Stimulated activated CD8-positive, alpha-beta memory T cell treated with anti-CD3 and anti-CD28 coated beads, Interleukin-2, amount 100 ng/mL, for 1 hour (primary cell): ENCODE measurements at places on chromosomes 4 and X.

- no peak for DNase-seq
Measured at GRCh38 chrX:2159393-2159792, 341.4 kb downstream of the DHRSX start.

- no peak for DNase-seq
Measured at GRCh38 chrX:114584375-114584943, 573 bp downstream of the HTR2C start.

GRCh38 chr4:186061921-186062320 lies 7.0 kb upstream of the TLR3 start:
- no peak for DNase-seq

DNA sequence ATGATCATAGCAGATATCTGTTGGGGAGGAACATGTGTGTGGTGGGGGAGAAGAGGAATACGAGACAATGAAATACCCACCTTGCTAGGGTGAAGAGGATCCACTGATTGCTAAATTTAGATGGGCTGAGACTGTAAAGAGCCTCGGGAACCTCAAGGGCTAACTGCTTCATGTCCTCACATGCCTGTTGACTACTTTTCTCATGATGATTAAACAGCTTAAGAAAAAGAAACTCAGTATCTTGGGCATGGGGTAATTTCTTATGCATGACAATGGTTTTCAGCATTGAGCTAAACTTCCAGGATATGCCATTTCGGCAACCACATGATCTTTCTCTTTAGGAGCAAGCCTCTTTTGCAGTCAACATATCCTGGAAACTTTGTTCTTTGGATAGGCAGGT lies 3.9 kb upstream of the LNX1 start:
- no peak for DNase-seq

- DNase-seq = no peak
Measured at GRCh38 chr4:108042927-108043326, 53.2 kb downstream of the HADH start.

DNA sequence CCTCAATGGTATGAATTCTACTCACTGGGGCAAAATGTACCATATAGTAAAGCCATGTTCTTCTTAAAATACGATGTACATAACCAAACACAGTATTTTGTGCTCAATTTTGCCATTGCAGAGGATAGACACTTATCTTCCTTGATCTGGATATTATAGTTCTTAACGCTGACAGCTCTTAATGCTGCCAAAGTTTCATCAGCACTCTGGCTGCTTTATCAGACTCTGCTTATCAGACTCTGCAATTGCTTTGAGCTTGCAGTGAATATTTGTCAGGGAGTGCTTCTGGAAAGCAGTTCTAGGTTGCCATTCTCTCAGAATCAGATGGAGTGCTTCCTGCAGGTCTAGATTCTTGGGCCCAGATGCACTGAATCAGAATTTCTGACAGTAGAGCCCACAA lies 863.1 kb downstream of the CCSER1 start:
- no peak for DNase-seq

DNA sequence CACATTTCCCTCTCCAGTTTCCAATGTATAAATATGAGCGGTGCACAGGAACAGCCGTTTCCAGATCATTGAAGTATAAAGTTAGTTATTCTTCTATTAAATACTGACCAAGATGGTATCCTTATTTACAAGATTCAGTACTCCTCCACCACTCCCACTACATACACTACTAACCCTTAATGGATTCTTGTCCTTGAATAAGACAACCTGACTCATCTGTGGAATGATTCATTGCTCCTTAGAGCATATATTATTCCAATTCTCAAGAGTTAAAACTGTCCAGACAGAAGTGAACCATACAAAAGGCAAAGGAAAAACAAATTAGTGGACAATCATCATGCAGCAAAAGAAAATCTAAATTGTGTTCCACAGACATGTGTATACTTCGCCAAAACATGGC lies 373.3 kb downstream of the IDS start:
- no peak for DNase-seq

GRCh38 chr4:111519683-111520082 lies 625.6 kb upstream of the FAM241A start:
- DNase-seq = no peak

DNA sequence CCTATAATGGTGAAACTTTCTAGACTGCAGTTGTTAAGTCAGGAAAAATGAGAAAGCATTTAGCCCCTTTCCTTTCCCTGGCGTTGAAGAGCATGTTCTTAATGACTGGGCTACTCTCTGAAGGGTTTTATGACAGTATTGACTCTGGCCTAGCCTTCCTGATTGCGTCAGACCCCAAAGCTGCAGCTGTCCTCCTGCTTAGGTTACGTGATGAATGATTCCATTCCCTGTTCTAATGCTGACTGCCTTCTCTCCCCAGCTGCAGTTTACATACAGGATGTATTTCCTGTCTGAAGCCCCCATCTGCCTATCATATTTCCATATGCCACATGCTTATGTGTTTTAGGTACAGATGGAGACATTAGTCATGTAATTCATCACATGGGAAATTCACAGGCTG lies 105.8 kb upstream of the EGFL6 start:
- no peak for DNase-seq

- DNase-seq = no peak
Measured at GRCh38 chrX:87664381-87664780, 146.8 kb downstream of the KLHL4 start.

GRCh38 chr4:184666670-184667069 lies 17.1 kb downstream of the PRIMPOL start:
- DNase-seq = no peak

DNA sequence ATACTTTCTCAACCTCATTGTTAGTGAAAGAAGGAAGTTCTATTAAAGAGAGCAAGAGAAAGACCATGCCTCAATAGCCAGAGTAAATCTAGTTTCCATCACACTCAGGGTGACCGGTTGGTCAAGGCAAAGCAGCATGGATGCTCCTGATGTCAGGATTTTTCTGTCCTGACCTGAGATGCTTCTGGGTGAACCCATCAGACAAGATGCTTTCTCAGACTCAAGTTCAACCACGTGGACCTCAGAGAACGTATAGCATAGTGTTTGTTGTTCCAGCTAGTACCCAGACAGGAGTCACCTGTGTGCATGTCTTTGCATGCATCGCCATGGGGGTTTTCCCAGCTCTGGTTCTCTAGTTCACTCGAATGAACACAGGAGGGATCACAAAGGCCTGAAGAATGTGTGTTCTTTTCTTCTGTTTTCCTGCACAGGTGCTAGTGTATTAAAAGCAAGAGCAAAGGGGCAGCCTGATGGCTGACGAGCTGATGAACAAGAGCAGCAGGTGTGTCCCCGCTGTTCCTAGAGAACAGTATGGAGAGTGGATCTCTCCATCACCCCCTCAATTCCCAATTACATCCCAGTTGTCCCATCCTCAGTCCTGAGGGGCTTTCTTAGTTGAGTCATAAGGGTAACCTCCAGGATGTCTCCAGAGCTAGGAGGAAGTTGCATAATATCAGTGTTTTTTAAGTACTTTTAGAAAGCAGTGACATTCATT lies 110.5 kb upstream of the ENPP6 start:
- no peak for DNase-seq

GRCh38 chr4:158015241-158015640 lies 157.6 kb downstream of the GASK1B start:
- no peak for DNase-seq

- no peak for DNase-seq
Measured at GRCh38 chrX:39421006-39421405, 619.7 kb downstream of the MID1IP1 start.

DNA sequence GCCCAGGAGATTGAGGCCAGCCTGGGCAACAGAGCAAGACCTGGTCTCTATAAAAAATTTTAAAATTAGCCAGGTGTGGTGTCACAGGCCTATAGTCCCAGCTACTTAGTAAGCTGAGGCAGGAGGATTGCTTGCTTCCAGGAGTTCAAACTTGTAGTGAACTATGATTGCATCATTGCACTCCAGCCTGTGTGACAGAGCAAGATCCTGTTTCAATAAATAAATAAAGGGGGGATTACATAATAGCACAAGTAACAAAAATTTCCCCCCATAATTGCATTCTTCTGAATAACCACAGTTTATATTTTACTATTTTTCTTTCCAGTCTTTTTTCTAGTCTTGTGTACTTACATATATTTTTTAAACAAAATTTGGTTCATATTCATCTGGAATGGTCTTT lies 135.6 kb downstream of the CHIC2 start:
- no peak for DNase-seq

DNA sequence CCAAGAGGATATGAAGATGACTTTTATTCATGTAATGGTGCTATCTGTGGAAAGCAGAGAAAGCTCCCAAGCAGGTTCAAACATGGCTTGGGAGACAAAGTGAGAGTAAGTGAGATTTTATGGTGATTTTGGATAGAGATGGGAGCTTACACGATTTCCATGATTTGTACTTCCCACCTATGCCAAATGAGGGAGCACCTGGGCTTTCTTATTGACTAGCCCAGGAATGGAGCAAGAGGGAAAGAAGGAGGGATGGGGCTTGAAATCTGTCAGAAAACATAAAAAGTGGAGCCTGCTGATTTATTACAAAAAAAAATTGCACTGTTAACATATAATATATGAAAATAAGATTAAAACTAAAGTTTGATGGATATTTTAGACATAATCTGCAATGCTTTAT lies 703.5 kb upstream of the PABPC4L start:
- no peak for DNase-seq

GRCh38 chr4:123748806-123749205 lies 352.2 kb downstream of the SPRY1 start:
- no peak for DNase-seq

DNA sequence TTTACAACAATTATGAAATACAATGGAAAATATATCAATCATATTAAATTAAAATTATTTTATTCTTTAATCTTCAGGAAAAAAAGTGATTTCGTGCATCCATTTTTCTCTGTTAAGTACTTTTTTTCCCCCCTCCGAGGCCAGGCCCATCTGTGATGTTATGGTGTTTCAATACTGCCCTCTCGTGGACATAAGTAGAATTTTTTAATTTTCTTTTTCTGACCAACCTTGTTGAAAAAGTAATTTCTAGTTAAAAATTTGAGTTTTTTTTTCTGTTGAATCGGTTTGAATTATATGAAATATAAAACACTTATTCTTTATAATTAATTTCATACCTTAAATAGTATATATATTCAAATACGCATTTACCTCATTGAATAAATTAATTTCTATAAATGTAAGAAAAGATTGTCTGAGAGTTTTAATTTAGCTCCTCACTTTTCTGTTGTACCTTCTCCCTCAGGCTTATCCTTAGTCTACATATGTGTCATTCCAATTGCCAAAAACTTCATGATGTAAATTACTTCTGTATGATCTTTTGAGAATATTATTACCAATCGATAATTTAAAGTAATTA lies 175.8 kb upstream of the TECRL start:
- no peak for DNase-seq

- DNase-seq = no peak
Measured at GRCh38 chr4:134885436-134885835, 683.8 kb upstream of the PABPC4L start.

- DNase-seq = no peak
Measured at GRCh38 chr4:23741681-23742191, 148.1 kb downstream of the PPARGC1A start.

GRCh38 chr4:99436462-99436861 lies 1.3 kb upstream of the ADH7 start:
- no peak for DNase-seq

GRCh38 chr4:123802082-123802645 lies 405.6 kb downstream of the SPRY1 start:
- DNase-seq = no peak

DNA sequence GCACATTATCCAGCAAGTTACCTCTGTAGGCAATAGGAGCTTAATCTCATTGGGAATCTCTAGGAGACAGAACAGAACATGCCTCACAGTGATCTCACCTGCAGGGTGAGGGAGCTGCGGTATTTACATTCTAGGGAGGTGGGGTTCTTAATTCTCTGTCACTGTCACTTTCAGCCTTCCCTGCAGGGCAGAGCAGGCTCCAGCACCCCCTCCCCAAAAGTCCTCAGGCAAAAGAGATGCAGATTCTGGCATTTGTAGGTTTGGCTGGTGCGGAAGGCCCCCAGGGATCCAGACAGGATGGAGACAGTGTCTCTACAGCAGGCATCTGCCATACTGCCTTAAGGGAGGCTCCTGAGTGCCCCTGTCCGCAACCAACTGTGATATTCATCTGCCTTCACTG lies 166.4 kb upstream of the ATP6AP2 start:
- DNase-seq = no peak

GRCh38 chrX:79182616-79183015 lies 38.1 kb downstream of the GPR174 start:
- no peak for DNase-seq

- DNase-seq = no peak
Measured at GRCh38 chr4:5526080-5526846, 182.1 kb downstream of the EVC2 start.

- DNase-seq = no peak
Measured at GRCh38 chr4:128871948-128872347, 62.4 kb downstream of the JADE1 start.

GRCh38 chr4:147865926-147866325 lies 134.0 kb downstream of the ARHGAP10 start:
- no peak for DNase-seq

DNA sequence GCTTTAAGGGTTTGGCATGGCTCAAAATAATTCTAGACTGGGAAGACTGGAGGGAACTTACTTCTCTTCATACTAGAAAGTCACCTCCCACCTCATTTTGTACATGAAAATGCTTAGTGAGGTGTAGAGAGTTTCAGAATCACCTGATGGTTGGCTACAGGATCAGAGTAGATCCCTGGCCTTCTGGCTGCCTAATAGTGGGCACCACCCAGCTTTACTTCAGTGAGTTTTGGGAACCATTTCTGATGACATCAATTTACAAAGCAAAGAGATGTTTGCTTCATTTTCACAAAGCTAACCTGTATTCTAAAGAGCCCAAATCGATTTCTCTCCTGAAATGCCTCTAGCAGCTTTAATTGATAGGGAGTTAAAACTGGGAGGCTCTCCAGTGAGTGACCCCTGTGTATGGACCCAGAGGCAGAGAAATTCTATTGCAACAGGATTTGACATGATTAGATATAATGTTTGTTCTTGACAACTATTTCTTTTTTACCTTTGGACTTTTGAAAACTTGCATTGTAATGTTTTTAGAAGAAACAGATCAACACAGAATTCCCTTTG lies 180.5 kb downstream of the PTTG2 start:
- DNase-seq = no peak

DNA sequence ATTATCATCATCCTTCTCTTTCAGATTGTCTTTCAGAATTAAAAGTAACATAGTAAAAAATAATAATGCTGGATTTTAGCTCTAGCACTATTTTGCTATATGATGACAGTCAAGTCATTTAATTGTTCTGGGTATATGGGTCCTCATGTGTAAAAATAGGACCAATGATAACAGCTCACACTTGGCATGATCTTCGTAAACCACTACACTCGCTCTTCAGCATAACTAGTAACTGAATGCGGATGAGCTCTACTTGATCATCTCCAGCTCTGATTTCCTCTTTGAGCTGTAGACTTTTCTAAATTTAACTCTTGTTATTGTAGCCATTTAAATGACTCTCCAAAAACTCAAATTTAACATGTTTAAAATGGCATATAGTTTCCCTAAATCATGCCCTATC lies 831.8 kb upstream of the HS3ST1 start:
- DNase-seq = no peak

GRCh38 chr4:171588051-171588545 lies 225.1 kb upstream of the GALNTL6 start:
- DNase-seq = no peak
